ENCODE measurements at places on chromosomes 7 and 10. TPM values are rescaled to one million over a fixed set of nuclear protein-coding genes. Genes with fewer than 3 reads are reported as not detected.

Gene COL17A1
- 0.61 TPM for total RNA-seq

Gene DYNC1I1
- 34.6 TPM for total RNA-seq

Gene NME8
- total RNA-seq = not detected

Gene ERVW-1
- 0.11 TPM for total RNA-seq

Gene STEAP1
- 1.7 TPM for total RNA-seq

Gene CTTNBP2
- total RNA-seq = 28.8 TPM

Gene CYP3A4
- 0.11 TPM for total RNA-seq

Gene IGF2BP3
- total RNA-seq = 31.1 TPM

Gene ACTR3C
- total RNA-seq = 5.8 TPM

Gene ZNF316
- 17.3 TPM for total RNA-seq

Gene ZP3
- 0.59 TPM for total RNA-seq

Gene CPN1
- total RNA-seq = 0.69 TPM

Gene AEBP1
- total RNA-seq = 39.9 TPM

Gene AGR2
- total RNA-seq = 3.0 TPM

Gene PNLIPRP2
- 0.22 TPM for total RNA-seq

Gene PPA1
- total RNA-seq = 158 TPM

Gene H2BK1
- not detected for total RNA-seq

Gene MACC1
- 0.20 TPM for total RNA-seq

Gene EPHB6
- 15.6 TPM for total RNA-seq

Gene GPRIN2
- 4.9 TPM for total RNA-seq

Gene TSPAN12
- total RNA-seq = 16.8 TPM

Gene PNPLA8
- total RNA-seq = 82.4 TPM

Gene CLRN3
- 0.20 TPM for total RNA-seq

Gene TEX47
- total RNA-seq = not detected

Gene CARD11
- 0.99 TPM for total RNA-seq

Gene OR6V1
- not detected for total RNA-seq

Gene OR2A2
- not detected for total RNA-seq

Gene EXOSC1
- total RNA-seq = 28.8 TPM

Gene PAX4
- total RNA-seq = not detected

Gene HACD1
- 17.0 TPM for total RNA-seq

Gene TMEM178B
- 24.6 TPM for total RNA-seq

Gene HMX2
- not detected for total RNA-seq

Gene TCF7L2
- total RNA-seq = 12.9 TPM

Gene CPA4
- 1.5 TPM for total RNA-seq

Gene HSPB1
- total RNA-seq = 55.2 TPM

Gene SEMA3D
- 35.7 TPM for total RNA-seq

Gene YWHAG
- 428 TPM for total RNA-seq

All from spinal cord (tissue), 10 donors.